ENCODE measurements at places on chromosomes 3 and 15.

- DNase-seq: no peak
These were observed 19.8 kb downstream of the CDV3 start for GRCh38 chr3:133593243-133593642.

- no peak for DNase-seq
These were observed 34.3 kb downstream of the CCR3 start for GRCh38 chr3:46276497-46277099.

DNA sequence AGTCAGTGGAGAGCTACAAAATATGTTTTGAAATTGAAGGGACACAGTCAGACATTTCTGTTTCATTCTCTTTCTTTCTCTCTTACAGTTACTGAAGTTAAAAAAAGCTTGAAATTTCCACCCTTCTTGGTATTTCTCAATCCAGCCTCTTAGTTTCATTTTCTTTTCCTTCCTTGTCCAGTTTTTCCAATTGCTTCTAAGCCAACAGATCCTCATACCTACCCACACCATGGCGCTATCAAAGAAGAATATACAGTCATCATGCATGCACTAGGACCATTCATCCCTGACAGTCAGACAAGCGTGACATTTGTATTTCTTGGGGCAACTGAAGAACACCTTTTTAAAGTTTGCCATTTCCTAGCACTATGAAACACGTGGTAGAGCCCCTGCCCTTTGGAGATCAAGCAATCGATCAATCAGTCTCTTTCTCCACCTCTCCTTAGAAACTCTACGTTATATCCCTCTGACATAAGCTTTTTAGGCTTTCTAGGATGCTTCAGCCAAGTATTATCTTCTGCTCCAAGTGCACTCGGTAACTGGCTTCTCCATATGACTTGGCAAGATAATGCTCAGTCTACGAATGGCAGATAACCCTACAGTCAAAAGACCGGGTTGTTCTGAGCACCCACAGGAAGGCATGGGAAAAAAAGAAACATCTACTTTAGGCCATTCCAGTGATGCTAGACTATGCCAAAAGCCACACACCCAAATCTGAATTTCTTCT is 65.4 kb downstream of the FBN1 start:
- no peak for DNase-seq

- DNase-seq: no peak
These were observed 656.4 kb downstream of the MECOM start for GRCh38 chr3:169007145-169007544.

- no peak for DNase-seq
These were observed 29.9 kb upstream of the CACNA2D2 start for GRCh38 chr3:50533316-50533715.

- DNase-seq: no peak
These were observed 31.6 kb upstream of the LRRC3B start for GRCh38 chr3:26590919-26591484.

DNA sequence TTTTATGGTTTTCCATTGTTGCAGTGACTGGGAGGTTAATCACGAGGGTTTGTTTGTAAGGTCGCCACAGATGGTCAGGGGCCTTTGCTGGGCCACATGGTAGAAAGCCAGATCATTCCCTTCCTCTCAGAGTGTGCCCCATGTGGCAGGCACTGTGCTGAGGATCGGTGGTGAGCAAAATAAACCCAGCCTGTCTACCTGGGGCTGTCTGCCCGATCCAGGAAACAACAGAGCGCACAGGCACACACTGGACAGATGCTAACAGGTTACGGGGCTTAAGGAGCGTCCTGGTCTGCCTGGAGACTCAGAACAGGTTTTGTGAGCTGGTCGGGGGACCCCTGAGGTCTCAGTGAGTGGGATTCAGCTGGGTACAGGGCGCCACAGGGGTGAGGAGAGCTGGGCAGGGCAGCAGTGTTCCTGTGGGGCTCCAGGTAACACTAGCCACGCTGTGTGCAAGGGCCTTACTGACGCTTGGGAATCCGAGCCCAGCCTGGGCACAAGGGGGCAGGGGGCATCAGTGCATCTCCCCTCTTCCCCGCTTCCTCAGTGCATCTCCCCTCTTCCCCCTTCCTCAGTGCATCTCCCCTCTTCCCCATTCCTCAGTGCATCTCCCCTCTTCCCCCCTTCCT is 136.4 kb downstream of the DNAJB8 start:
- DNase-seq: no peak

DNA sequence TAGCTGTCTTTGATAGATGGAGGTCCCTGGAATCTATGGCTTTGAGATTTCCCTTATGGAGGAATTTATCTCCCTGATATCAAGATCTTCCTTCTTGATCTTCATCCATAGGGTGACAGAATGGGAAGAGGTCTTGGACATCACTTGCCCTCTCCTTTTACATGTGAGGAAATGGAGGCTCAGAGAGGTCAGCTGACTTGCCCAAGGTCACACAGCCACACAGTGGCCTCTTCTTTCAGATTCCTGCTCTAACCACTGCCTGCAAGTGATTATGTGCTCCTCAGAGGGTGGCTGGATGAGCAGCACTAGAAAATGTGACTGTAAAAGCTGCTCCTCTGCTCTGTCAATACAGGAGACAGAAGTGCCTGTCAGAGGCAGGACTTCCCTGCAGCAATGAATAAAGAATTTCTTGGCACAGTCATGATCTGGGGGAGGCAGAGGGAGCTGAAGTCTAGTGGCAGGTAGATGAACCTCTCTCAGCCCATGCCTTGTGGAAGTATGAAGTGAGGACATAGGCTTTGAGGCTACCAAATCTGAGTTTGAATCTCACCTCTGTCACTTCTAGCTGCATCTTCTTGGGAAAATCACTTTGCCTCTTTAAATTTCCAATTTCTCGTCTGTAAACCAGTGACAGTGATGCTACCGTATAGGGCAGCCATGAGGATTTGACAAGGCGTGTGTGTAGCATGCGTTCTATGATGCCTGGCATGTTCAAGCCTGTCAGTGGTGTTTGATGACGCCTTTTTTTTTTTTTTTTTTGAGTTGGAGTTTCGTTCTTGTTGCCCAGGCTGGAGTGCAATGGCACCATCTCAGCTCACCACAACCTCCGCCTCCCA is 12.0 kb downstream of the SSUH2 start:
- no peak for DNase-seq

GRCh38 chr3:43223670-43224364 is 62.5 kb upstream of the SNRK start:
- no peak for DNase-seq

DNA sequence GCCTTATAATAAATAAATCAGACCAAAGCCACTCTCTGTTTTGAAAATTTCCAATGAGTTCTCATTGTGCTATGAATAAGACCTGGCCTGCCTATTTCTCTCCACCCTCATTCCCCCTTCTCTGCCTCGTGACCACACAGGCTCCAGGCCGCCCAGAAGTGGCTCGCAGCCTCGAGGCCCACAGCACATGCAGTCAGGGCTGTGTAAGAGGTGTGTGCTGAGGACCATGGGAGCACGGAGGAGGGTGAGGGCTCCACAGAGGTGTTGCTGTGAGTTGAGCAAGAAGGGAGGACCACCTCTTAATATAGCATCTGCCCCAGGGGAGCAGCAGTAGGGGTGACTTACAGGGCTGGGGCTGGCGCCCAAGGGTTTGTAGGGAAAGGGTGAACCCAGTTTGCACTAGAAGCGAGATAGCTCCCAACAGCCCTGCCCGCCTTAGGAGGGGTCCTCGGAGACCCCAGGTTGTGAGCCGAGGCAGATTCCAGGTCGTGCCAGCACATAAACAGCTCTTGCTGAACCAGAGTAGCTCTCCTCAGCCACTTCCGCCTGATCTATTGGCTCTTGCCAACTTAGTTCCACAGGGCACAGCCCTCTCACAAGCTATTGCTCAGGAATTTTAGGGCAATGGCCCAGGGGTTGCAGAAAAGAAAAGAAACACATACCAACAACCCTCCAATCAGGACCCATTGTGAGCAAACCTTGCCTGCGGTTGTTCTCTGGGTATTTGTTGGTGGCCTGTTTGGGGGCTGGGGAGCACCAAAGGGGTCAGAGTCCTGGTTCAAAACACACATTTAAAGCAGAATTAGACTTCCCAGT is 117.7 kb downstream of the MYLK start:
- no peak for DNase-seq

- DNase-seq: no peak
These were observed 11.2 kb downstream of the IGDCC4 start for GRCh38 chr15:65411465-65412071.

DNA sequence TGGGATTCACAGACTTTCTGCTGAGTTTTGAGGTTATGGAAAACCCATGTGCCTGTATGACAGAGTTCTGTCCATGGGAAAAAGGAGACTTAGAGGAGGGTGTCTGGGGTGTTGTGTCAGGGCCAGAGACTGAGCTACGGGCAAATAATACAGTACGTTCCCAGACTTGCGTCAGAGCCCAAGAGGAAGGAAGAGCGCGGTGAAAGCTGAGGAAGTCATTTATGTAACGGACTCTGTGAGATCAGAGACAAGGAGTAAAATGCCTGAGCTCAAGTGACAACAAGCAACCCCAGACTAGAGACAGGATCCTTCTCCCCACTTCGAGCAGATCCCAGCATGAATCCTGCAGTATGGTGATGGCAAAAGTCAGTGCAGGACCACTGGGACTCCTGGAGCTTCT is 368.6 kb upstream of the MCTP2 start:
- no peak for DNase-seq

DNA sequence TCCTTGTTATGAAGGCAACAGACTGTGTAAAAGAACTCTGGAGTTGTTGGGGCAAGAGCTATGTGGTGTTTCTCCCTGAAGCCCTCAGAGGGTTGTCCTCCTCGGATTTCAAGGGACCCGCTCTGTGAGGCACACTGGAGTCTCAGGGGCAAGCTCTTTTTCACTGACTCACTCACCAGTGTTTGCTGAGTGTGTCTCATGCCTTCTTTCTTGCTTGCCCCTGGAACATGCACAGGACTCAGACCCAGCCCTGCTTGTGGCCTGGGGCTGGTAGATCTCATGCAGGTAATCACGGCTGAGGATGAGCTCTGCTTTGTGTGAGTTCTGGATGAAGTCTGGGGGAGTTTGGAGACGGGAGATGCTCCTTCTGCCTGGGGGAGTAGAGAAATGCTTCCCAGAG is 93.7 kb downstream of the CACNA1D start:
- no peak for DNase-seq

DNA sequence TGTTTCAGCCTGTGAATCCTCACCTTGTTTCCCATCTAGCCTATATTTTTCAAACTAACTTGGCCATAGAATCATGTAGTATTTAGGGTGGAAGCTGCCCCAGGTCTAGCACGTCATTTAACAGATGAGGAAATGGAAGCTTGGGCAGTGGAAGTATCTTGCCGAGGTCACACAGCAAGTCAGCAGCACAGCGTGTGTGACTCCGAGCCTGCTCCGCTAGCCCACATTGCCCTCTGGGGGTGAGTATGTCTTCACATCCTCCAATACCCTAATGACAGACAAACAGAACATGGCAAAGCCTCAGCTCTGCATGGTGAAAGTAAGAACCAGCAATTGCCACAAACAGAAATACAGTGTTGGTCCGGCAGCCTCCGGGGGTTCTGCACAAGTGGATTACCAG is 2.2 kb upstream of the CCR5 start:
- no peak for DNase-seq

- no peak for DNase-seq
These were observed 210.0 kb upstream of the IGF1R start for GRCh38 chr15:98438326-98438725.

- DNase-seq: no peak
These were observed 12.8 kb downstream of the GCSAM start for GRCh38 chr3:112119962-112120836.

DNA sequence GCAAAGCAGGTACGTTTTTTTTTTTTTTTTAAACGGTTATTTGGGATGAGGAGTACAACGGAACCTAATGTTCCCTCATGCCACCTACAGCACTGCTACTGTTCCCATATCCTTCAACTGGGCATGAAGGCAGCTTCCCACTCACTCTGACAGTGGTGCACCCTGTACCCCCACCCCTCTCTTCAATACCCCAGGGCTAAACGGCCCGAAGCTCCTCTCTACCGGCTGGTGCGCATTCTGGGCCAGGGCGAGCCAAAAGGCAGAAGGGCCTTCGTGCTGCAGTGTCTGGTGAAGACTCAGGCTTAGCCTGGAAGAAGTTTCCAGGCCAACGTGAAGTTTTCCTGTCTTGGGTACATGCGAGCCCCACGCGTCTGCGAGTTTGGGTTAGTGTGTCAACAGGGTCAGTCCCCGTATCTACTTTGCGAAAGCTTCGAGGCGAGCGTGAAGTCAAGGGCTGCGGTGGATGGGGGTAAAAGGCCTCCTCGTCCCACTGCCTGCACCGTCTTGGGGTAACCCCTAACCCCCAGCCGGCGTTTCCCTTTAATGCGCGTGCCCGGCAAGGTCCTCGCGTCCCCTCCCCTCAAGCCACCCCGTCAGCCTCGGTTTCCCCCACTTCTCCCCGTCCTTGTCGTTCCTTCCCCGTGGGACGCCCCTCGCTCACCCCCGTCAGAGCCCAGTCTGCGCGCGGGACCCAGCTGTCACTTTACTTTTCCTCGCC is 765 bp upstream of the UBE2E2 start:
- DNase-seq: no peak

- DNase-seq: no peak
These were observed 29.7 kb downstream of the ZNF106 start for GRCh38 chr15:42461261-42461660.

DNA sequence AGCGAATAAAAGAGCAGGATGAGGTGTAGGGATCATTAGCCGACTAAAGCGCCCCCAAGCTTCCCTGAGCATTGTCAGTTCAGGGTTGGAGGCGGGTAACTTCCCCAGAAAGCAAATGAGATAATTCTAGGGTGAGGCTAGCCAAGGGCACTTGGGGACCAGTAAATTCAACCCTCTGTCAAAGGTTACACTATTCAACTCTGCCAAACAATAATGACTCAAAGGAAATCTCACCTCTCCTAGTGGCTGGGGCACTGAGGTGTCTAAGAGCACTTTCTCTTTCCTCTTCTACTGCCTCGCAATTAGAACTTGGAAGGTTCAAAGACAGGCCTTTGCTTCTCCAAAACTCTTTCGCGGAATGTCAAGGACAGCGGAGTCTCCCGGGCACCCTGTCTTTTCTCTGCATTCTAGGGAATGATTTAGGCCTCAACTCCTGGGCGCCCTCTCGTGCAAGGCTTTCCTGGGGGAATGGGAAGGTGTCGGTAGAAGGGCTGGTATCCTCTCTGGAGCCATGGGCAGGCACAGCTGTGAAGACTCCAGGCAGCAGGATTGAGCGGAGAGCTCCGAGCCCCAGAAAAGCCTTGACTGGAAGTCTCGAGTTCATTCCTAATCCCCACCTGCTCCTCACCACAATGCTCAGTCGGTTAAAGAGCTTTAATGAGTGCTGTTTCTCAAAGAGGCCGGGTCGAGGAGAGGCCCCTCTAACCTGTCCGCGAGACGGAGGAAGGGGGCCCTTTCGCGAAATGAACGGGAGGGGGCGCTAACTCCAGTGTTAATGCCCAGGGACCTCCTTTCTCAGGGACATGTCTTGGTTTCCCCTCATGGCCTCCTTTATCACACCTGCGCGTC is 21.9 kb downstream of the ZIC4 start:
- no peak for DNase-seq

All from cortex of kidney (tissue), 1 donor.